T-helper 2 cell treated with Interferon-gamma antibody and Interleukin-4, amounts not matched to agents 5 μg/mL and 100 μg/mL, for 36 hours (primary cell): ENCODE measurements at places on chromosomes 1 and 21.

- DNase-seq, result no peak
Observed at GRCh38 chr1:116490588-116490987, 80.2 kb downstream of the CD58 start.

- DNase-seq, result no peak
Observed at GRCh38 chr1:30036229-30036547, 687.2 kb downstream of the MATN1 start.

DNA sequence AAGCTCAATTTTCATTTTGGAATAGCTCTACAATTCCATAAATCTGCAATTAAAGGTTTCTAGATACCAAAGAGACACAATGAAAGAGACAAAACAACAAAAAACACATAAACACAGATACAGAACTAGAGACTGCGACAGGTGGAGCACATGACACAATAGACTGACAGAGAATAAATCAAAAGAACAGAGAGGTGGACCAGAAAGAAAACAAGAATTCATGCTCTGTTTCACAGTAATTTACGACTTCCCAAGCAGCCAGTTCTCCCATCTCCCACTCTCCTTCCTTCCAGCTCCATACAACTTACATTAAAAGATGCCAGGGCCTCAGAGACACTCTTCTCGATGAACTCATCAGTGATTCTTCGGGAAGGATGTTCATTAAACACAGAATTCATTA lies 15.1 kb upstream of the RBM8A start:
- no peak for DNase-seq

- no peak for DNase-seq
Observed at GRCh38 chr1:235617808-235618207, 31.8 kb downstream of the GNG4 start.

DNA sequence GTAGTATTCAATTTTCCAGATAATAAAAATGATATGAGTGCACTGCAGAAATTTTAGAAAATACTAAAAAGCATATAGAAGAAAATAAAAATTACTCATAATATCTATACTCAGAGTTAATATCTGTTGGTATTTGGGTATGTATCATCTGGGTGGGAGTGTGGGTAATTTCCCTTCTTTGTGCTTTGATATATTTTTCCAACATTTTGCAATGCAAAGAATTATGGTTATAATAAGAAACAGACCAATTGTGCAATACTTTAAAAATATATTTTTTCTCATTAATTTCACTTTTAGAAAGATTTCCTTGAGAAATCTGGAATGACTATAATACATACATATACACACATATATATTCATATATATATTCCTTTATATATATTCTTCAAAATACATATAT lies 665.7 kb downstream of the ADGRL2 start:
- no peak for DNase-seq

DNA sequence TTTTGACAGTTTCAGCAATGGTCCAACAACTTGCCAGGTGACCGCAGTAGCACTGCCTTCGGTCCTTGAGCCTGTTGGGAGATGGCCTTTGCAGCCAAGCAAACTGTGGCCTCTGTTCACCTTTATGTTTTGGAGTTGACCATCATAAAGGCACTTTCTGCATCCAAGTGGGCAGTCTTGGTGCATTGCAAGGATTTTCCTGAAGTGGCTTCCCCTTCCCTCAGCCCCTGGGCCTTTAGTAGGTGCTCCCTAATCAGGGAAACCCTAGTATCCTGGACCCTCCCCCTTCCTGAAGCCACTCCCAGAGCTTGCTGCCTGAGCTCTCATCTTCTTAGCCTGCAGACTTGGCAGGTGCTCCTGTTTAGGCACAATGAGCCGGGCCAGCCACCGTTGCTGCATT lies 140.2 kb downstream of the TRABD2B start:
- no peak for DNase-seq

DNA sequence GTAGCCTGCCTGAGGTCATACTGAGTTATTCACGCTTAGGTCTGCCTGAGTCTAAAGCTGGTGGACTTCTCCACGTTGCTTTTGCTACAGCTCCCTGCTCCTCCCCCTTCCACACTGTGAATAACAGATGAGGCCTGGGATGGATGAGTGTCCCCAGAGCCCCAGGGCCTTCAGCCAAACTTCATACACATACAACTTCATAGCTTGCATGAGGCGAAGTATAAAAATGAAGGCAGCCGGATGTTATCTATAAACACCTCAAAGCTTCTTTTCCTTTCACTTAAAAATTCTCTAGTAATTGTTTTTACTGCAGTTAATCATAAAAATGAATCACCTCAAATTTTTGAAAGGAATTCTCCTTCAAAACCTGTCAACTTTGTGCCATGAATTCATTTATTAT lies 70.2 kb downstream of the DAB1 start:
- no peak for DNase-seq

DNA sequence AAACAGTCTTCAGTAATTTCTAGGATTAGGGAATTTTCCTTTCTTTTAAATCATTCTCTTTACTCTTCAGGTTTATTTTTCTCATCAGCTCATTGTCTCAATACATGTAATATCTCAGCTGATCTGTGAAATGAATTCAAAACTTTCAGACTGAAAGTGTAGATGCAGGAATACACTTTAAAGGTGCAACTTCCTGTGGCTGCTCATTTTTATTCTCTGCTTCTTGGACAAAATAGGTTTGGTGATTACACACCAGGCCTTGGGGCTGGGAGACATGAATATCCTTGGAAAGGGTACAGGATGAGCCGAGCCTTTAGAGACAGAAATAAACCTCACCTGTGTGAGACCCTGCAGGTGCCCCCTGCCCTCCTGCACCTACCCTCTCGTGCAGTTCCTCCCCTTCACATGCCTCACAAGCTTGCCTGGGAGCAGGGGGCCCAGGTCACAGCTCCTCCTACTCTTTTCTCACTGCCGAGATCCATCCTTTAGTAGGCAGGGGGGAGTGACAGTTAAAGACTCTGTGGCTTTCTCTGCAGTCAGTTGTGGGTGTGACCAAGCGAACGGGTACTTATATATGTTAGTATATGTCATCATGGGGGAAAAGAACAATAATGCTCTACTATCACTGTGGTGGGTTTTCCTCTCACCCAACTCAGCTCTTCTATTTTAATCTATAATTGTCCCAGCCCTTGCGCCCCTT lies 23.6 kb downstream of the XCL2 start:
- DNase-seq, result peak; percentile 55

- no peak for DNase-seq
Observed at GRCh38 chr1:186082235-186082937, 292.7 kb downstream of the TPR start.

DNA sequence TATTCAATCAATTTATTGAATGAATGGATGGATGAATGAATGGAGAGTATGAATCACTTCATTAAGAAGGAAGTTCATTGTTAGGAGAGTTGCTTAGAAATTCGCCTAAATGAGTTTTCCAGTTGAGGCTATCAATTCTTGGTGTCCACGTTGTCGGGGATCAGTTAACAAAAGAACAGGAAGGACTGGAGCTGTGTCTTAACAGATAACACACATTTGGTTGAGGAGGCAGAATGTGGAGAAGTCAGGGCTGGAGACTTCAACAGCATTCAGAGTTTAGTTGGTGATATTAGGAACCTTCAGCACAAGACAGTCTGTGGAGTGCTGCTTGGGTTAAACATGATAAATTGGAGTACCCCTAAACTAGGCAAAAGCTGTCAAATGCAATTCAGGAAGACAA lies 33.7 kb downstream of the ZBTB18 start:
- DNase-seq, result no peak
